ENCODE measurements at places on chromosomes 6 and 20.

- no peak for DNase-seq
Measured at GRCh38 chr20:50120935-50121693, 8.2 kb upstream of the UBE2V1 start.

- DNase-seq, result no peak
Measured at GRCh38 chr20:59008715-59009336, 1.8 kb upstream of the CTSZ start.

GRCh38 chr6:39107641-39108040 is 7.3 kb downstream of the SAYSD1 start:
- no peak for DNase-seq

GRCh38 chr20:50601511-50602431 is 89.6 kb downstream of the RIPOR3 start:
- no peak for DNase-seq

DNA sequence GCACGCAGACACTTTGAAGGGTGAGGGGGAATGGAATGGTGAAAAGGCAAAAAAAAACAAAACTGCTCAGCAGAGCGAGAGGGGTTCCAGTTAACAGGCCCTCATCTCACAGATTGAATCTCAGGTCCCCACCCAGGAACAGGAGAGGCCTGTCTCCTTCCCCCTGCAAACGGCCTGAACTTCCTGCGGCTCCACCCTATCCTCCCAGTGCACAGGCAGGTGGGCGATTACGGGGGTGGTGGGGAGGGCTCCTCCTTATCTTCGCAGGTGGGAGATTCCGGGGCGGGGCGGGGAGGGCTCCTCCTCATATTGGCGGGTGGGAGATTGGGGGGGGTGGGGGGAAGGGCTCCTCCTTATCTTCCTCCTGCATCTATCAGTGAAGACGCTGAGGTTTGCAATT is 129.0 kb downstream of the SOX4 start:
- DNase-seq, result no peak

DNA sequence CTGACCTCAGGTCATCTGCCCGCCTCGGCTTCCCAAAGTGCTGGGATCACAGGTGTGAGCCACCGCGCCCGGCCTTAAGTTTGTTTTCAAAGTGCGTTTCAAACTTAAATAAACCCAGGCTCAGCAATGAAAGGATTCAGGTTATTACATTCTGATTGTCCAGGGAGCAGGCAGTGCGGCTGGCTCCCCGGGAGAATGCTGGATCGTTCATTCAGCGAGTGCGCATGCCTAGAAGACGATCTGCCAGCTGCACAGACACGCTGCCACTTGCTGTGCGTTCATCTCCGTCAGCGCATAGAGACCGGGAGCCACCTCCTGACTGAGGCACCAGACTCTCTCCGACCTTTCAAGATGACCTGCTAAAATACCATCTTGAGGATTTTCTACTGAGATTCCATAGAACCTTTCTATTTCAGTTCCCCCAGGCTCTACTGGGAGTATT is 163.9 kb upstream of the ZNF217 start:
- DNase-seq, result no peak

GRCh38 chr6:41502917-41503671 is 43.1 kb upstream of the FOXP4 start:
- DNase-seq, result no peak

DNA sequence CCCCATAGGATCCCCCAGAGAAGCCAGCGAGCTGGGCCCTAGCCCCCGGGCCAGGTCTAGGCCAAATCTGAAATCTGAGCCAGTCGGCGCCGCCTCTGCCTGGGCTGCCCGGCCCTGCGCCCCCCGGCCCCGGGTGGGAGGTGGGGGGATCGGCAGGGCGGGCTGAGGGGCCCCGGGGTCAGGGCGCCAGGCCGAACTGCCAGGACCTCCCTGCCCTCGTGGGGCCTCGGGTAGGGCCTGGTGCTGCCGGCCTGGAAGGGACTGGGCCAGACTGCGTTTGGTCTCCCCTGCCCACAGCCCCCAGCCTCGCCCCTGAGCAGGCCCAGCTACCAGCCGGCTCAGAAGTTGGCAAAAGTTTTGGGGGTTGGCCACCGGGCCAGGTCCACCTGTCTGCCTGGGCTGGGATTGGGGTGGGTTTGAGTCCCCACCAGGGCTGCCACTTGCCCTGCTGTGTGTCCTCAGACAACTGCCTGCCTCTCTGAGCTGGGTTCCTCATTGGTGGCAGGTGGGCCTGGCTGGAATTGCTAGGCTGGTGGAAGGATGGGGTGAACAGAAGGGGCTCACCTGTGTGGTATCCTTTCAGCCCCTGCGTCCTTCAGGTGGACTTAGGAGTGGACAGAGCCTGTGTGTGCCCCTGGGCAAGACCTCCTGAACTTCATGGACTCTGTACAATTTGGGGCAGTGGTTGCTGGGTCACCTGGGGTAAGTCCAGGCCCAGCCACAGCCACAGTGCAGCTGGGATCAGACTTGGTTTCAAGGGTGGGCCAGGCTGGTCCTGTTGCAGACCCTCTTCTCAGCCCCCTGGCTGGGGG is 801 bp downstream of the SRC start:
- DNase-seq, result no peak

- peak; percentile 5 for DNase-seq
Measured at GRCh38 chr6:145372671-145373151, 362.6 kb downstream of the EPM2A start.

- DNase-seq, result no peak
Measured at GRCh38 chr6:50925548-50925947, 106.9 kb downstream of the TFAP2B start.

DNA sequence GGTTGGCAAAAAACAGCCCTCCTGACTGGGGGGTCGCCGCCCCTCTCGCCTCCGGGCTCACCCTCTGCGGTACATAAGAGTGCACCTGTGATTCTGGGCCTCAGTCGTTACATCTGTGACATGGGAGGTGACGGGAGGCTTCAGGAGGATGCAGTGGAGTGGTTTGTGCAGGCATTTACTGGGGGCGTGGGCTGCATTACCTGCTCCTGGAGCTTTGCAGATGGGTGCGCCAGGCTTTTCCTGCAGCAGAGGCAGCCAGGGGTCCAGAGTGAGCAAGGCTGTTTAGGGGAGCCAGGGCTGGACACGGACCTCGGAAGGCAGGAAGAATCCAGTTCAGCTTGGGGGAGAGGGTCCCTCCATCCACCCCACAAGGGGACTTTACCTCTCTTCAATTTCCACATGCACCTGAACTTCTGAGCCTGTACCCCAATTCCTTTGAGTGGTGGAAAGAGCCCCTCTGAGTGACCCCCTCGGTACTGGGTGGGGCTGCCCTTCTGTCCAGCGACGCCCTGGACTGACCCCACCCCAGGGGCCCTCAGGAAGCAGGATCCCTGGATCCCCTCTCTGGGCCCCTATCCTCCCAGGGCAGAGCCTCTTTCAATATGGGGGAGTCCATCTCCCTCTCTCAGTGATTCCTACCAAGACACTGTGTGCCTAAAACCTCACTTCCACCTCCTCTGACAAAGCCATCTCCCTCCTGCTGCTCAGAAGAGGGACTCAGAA is 134.0 kb downstream of the TAF4 start:
- DNase-seq, result no peak

- no peak for DNase-seq
Measured at GRCh38 chr6:11035616-11036350, 8.3 kb downstream of the ELOVL2 start.

GRCh38 chr20:2207770-2208097 is 88.1 kb upstream of the TGM3 start:
- no peak for DNase-seq

DNA sequence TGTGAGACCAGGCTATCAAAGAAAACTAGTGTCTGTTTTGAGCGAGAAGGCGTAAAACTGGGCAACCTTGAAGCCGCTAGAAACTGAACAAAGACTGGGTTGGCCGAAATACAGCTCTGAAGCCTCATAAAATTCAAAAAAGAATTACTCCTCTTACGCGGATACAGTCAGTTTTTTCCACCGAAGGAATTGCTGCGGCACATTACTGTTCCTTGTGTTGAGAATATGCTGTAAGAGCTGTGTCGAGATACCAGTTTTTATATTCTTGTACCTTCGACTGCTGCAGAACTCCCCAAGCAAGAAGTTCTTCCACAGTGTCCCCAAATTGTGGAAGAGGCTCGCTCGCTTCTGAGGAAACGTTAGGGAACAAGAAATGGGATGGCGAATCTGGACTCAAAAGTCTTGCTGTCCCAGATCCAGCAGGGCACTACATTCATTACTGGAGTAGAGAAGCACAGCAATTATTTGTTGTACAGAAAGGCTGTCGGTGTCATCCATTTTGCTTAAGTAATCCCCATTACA is 523 bp upstream of the COX7A2 start:
- DNase-seq, result no peak

DNA sequence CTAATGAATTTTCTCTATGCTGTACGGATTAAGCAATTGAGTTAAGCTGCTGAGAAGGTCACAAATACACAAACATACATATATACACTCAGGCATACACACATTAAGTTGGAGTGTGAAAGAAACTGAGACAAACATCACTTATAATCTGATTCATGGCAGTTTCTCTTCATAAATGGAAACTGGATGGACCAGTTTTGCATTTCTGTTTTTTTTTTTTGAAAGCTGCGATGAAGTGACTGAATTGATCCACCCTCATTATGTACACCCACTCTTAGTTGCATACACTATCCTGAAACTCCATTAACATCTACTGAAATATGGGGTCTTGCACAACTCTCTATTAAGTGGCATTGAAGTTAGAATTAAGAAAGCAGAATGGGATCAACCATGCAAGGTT is 32.9 kb upstream of the TENT5A start:
- no peak for DNase-seq

- peak; percentile 90 for DNase-seq
Measured at GRCh38 chr6:13362412-13362811, 34.1 kb upstream of the TBC1D7 start.

DNA sequence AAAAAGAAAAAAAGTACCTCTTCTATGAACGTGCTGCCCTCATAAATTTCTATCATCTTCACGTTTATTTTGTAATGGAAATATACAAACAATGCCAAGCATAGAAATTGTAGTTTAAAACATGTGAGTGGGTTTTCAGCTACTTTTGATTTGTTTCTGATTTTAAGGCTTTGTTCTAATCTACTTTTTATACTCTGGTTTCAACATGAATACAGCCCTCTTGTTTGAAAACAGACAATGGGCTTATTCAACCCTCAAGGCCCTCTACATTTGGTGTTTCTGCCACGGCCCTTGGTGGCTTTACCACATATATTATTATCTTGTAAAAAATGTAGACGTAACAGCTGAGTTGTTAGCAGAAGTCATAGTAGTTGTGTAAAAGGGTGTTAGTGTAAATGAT is 153.9 kb downstream of the SOX4 start:
- DNase-seq, result no peak

DNA sequence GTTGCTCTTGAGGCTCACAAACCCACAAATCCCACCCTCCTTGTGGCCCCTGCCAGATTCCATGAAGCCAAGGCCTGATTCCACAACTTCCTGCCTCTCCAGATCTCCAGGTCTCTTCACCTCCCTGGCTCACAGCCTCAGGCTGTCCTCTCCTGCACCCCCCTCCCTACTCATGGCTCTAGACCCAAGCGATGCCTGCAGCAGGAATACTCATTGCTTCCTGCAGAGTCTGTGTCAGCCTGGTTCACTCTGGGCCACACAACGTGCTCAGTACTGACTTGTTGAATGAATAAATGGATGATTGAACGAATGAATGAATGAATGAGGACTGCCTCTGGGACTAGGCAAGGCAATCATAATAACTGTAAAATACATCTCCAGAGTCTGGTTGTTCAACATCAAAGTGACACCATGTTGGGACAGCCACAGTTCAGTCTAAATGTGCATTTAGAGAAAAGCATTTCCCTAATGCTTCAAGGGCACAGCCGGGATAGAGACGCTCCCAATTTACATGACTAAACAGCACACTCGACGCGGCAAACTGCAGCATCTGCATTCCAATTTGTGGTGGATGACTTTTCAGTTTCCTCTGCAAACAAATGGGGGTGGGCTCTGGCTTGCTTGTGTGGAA is 139.9 kb downstream of the GRM4 start:
- DNase-seq, result no peak

Measured in astrocyte of the cerebellum (primary cell).